Left ventricle myocardium inferior (tissue), 1 donor: ENCODE measurements at places on chromosomes 5 and 9. TPM values are rescaled to one million over a fixed set of nuclear protein-coding genes. Genes with fewer than 3 reads are reported as not detected.

DNA sequence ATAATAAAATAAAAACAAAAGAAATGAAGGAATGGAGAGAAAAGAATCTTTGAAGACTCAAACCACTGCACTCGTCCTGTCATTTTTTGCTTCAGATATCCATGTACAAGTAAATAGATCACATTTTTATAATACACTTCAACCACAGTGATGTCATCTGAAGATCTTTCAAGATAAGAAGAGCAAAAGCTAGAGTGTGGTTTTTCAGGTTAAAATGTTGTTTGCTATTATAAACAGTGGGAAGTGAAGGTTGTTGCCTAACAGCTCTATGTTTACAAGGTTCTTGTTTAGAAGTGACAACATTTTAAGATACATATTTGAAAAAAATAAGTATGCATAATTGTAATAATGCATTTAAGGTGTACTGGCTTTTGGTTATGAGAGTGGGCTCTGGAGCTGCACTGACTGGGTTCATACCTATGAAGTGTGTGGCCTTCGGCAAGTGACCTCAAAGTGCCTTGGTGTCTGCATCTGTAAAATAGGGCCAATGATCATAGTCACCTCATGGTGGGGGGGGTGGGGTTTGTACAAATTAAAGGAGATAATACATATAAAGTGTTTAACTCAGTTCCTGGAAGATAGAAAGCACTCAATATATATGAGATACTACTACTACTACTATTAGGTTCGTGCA lies 45.5 kb upstream of the IL7R start:
- no peak overlapping the region for H3K27ac ChIP-seq
- no peak overlapping the region for H3K4me3 ChIP-seq
- H3K4me1 ChIP-seq: no peaks in the 10 kb centered on the region

DNA sequence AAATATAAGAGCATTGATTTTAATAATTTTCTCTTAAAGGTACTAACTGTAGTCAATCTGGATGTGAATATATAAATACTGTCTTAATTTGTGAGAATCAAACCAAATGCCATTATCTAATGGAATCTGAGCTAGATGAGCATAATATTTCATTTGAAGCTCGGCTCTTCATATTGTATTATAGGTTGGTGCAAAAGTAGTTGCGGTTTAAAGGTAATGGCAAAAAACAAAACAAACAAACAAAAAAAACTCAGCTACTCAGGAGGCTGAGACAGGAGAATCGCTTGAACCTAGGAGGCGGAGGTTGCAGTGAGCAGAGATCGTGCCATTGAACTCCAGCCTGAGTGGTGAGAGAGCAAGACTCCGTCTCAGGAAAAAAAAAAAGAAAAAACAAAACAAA lies 96.4 kb downstream of the CFAP90 start:
- DNase-seq: no peak
- no peaks in the 10 kb centered on the region for H3K36me3 ChIP-seq
- no peaks in the 10 kb centered on the region for H3K4me1 ChIP-seq
- no peak overlapping the region for H3K27ac ChIP-seq

DNA sequence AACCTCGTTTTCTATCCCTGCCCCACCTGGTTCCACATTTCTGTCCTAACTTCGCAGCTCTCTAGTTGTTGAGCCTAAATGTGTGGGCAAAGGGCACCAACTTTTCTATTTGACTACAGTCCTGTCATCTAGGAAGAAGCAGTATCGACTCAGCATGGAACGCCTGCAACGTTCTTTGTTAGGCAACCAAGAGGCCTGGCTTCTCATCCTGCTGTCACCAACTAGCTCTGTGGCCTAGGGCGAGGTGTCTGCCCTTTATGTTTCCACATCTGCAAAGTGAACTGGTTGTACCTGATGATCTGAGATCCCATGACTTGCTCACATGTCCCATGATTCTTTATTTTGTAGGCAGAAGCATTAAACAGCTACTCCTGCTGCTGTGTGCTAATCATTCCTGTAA lies 248.9 kb downstream of the ADAMTSL1 start:
- H3K27me3 ChIP-seq: no peaks in the 10 kb centered on the region
- no peaks in the 10 kb centered on the region for H3K4me1 ChIP-seq
- no peaks in the 10 kb centered on the region for H3K36me3 ChIP-seq
- no peak overlapping the region for H3K4me3 ChIP-seq
- no peak for DNase-seq

GRCh38 chr5:74075501-74076484 lies 449.8 kb downstream of the ARHGEF28 start:
- H3K4me1 ChIP-seq: no peaks in the 10 kb centered on the region
- no peaks in the 10 kb centered on the region for H3K36me3 ChIP-seq
- H3K4me3 ChIP-seq: no peak overlapping the region
- DNase-seq: no peak

DNA sequence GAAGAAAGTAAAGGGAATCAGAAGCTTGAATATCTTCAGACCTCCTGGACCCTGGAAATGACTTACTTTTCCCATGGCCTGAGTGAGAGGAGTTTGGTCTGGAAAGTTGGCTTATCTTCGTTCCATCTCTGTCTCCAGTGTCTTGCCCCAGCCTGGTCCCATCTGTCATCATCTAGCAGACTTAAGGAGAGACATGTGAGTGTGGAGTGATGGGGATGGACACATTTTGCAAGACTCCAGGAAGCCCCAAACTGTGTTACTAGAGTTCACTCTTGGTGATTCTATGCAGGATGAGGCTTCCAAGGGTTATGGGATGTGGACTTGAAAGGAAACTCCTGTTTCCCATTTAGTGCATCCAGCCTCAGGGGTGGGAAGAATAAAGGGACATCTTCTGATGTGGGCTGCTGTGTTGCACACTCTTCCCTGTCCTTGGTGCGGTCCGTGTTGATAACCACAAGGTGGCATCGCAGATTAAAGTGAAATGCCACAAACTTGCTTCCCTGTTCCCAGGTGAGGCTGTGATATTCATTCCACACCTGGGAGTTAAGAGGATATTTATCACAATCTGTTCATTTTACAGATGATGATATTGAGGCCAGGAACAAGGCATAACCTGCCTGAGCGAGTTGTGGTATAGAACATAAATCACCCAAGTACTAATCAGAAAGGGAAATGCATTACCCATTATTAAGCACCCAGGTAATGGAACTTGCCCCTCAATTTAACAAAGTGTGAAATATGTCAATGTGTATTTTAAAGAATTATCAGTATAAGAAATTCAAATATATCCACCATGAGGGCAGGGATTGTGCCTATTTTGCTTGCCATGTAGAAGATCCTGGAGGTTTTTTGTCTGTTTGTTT lies 269.9 kb upstream of the PAPPA start:
- no peaks in the 10 kb centered on the region for H3K36me3 ChIP-seq
- no peak overlapping the region for H3K27ac ChIP-seq
- H3K4me1 ChIP-seq: no peaks in the 10 kb centered on the region
- H3K27me3 ChIP-seq: peaks cover 8% of the 10 kb centered on the region

- peaks cover 47% of the 10 kb centered on the region for H3K36me3 ChIP-seq
- H3K4me3 ChIP-seq: no peak overlapping the region
- peaks cover 7% of the 10 kb centered on the region for H3K4me1 ChIP-seq
- no peak overlapping the region for H3K27ac ChIP-seq
Observed at GRCh38 chr9:131167146-131167692, 41.8 kb downstream of the NUP214 start.

GRCh38 chr5:93340881-93341280 lies 240.1 kb downstream of the NR2F1-AS1 start:
- H3K36me3 ChIP-seq: no peaks in the 10 kb centered on the region
- no peaks in the 10 kb centered on the region for H3K27me3 ChIP-seq
- no peak overlapping the region for H3K27ac ChIP-seq

DNA sequence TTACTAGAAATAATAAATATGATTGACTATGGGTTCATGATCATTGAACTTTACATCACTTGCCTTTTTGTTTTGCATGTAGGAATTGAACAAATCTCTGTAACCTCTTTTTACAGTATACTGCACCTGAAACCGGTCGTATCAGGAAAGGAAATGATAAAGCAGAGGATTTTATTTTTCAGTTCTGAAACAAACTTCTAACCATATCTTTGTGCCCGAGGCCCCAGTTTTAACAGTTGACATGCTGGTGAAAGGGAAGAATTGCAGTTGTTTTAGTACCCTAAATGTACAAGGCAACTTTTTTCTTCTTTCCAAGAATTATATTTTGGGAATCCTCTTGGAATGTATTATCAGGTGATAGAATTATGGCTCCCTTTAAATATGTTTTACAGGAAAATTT lies 27.8 kb downstream of the TMEM38B start:
- DNase-seq: no peak
- no peaks in the 10 kb centered on the region for H3K36me3 ChIP-seq
- H3K27ac ChIP-seq: no peak overlapping the region
- no peak overlapping the region for H3K4me3 ChIP-seq

DNA sequence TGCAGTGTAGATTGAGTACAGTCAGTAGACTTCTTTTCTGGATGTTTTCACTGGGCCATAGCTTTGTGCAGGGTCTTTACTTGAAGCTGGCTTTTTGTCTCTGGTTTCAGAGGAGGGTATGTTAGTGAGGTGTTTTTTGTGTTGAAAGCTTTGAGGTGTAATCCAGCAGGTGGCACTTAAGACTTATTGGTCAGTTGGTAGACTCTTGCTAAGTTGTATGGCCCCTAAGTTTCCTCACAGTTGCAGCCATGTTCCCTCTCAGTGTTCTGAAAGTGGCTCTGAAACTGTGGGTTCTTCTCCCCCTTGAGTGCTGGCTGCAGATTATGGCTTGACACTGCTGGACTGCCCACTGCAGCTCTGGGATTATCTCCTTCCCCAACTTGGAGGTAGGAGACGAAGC lies 55.7 kb upstream of the SLC44A1 start:
- peaks cover 5% of the 10 kb centered on the region for H3K27me3 ChIP-seq
- DNase-seq: no peak
- H3K4me3 ChIP-seq: no peak overlapping the region
- H3K27ac ChIP-seq: no peak overlapping the region

GRCh38 chr9:123846966-123847365 lies 83.0 kb downstream of the DENND1A start:
- H3K36me3 ChIP-seq: peaks cover 31% of the 10 kb centered on the region
- no peaks in the 10 kb centered on the region for H3K27me3 ChIP-seq
- no peak for DNase-seq
- H3K4me3 ChIP-seq: no peak overlapping the region
- no peaks in the 10 kb centered on the region for H3K4me1 ChIP-seq

DNA sequence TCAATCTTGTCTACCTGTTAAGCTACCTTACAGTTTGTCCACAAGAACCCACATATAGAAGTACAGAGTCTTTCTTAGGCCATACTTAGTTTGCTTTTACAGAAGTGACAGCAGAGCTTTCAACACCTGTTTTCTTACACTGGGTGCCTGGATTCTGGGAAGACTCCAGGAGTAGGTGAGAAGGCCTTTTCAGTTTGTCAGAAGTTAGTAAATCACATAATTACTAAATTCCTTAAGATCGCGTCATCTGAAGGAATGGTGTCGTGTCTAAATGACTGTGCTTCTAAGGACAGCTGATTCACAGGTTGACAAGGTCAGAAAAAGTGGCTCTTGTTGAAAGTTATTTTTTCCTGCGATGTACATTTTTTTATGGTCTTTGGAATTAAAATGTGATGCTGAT lies 97.0 kb upstream of the FAM120A start:
- H3K27me3 ChIP-seq: no peaks in the 10 kb centered on the region
- H3K27ac ChIP-seq: no peak overlapping the region
- no peak for DNase-seq
- no peaks in the 10 kb centered on the region for H3K4me1 ChIP-seq

DNA sequence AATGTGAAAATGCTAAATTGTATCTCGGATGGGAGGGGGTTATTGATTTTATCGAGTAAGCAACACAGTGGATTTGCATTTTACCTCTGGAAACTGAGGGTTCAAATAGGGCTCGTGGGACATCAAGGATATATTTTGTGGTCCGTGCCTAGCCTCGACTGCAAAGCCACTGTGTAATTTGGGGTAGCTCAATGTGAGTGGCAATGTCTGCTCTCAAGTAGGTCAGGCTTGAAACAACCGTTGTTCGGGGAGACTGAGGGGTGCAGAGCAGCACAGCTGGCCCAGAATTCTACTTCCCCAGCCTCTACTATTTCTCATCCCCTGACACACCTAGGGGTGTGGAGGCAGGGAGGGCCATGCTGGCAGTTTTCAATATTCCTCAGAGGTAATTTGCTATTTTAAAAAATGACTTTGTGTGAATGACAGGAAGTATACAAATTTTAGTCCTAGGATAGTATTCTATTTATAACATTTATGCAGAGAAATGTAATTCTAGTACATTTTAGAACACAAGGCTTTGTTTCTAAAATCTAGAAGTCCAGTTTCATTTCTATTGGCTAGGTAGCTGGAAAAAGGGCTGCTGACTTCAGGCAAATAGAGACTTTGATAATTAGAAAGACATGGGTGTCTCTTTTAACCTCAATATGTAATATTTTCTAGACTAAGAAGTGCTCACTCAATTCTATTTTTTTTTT lies 1.4 kb upstream of the DAB2 start:
- DNase-seq: no peak
- peaks cover 51% of the 10 kb centered on the region for H3K4me1 ChIP-seq
- H3K27me3 ChIP-seq: peaks cover 40% of the 10 kb centered on the region
- peak overlapping the region; percentile 90 for H3K27ac ChIP-seq

GRCh38 chr5:36552651-36553393 lies 53.6 kb upstream of the SLC1A3 start:
- H3K27ac ChIP-seq: peak overlapping the region; percentile 63
- peak; percentile 33 for DNase-seq
- H3K4me1 ChIP-seq: peaks cover 12% of the 10 kb centered on the region
- H3K4me3 ChIP-seq: no peak overlapping the region
- H3K36me3 ChIP-seq: no peaks in the 10 kb centered on the region

DNA sequence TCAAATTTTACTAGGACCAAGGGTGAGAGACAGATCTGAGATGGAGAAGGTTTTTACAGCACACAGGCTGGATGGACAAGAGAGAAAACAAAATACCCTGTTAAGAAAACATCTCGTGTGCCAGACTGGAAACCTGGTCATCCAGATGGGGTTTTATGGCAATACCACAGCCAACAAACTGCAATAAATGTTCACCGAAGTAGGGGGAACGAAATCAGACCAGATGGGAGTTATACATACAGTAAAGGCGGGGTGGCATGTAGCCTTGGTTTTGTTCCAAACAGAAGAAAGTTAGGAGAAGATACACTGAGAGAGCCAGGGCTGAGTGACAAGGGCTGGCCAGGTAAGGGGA lies 63.3 kb downstream of the DCP2 start:
- DNase-seq: no peak
- no peak overlapping the region for H3K27ac ChIP-seq
- H3K4me3 ChIP-seq: no peak overlapping the region
- H3K27me3 ChIP-seq: no peaks in the 10 kb centered on the region
- peaks cover 45% of the 10 kb centered on the region for H3K36me3 ChIP-seq
- peaks cover 31% of the 10 kb centered on the region for H3K4me1 ChIP-seq

GRCh38 chr9:111832449-111832848 lies 37.7 kb upstream of the SHOC1 start:
- H3K4me1 ChIP-seq: no peaks in the 10 kb centered on the region
- H3K4me3 ChIP-seq: no peak overlapping the region
- H3K36me3 ChIP-seq: no peaks in the 10 kb centered on the region
- no peaks in the 10 kb centered on the region for H3K27me3 ChIP-seq
- no peak overlapping the region for H3K27ac ChIP-seq

C1QTNF2 gene
- 1.4 TPM for total RNA-seq

SGTB gene
- total RNA-seq: 7.1 TPM

PCAT7 gene
- not detected for total RNA-seq

SH3RF2 gene
- 376 TPM for total RNA-seq

CNTFR gene
- 4.6 TPM for total RNA-seq

SLC1A1 gene
- 3.1 TPM for total RNA-seq
